ENCODE measurements at places on chromosomes 11 and 22.

DNA sequence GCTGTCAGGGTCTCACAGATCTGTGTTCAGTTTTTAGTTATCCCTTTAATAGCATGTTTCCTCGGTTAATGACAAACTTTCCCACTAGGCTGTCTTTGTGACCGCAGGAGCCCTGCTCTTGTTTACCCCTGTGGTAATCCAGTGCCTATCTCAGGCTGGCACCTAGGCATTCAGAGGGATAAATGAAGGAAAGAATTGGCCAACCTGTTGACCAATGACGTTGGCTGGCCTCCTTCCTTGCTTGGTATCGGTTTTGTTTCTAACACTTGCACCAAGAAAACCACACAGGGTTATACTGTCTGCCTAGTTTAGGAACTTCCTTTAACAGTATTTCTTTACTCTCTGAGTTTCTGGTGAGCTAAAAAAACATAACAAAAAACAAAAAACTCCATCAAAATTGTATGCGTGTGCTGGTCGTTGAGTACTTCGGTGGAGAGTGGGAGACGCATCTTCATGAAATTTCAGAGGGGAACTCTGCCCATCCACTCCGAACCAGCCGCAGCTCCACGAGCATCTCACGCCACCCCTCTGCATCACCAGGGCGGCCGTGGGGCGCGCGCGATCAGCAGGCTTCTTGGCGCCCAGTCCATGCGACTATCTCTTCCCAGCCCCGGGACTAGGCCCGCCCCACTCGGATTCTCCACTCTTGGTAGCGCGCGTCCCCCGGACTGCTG is 563 bp upstream of the ENDOD1 start:
- DNase-seq, result no peak

DNA sequence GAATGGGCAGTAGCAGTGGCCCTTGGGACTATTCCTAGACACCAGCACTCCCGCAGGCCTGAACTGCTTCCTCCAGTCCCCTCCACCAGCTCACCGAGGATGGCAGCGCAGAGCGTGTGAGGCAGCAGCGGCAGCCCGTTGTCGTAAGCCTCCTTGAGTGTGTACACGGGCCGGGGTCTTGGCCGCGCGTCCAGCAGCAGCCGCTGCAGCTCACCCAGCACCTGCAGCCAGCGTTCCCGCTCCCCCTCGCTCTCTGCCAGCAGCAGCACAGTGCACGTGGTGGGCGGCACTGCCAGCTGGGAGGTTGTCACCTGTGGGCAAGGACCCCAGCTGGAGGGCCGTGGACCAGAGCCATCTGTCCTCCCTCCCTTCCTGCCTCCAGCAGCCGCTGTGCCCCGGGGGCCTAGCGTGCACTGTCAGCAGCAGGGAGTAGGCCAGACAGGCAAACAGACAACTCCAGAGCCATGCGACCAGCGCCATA is 13.0 kb downstream of the CDC42BPG start:
- no peak for DNase-seq

GRCh38 chr11:86228269-86229038 is 16.1 kb upstream of the EED start:
- no peak for DNase-seq

- DNase-seq, result no peak
Measured at GRCh38 chr11:79082280-79082679, 358.6 kb downstream of the TENM4 start.

- no peak for DNase-seq
Measured at GRCh38 chr11:44813401-44813800, 86.6 kb downstream of the TSPAN18 start.

DNA sequence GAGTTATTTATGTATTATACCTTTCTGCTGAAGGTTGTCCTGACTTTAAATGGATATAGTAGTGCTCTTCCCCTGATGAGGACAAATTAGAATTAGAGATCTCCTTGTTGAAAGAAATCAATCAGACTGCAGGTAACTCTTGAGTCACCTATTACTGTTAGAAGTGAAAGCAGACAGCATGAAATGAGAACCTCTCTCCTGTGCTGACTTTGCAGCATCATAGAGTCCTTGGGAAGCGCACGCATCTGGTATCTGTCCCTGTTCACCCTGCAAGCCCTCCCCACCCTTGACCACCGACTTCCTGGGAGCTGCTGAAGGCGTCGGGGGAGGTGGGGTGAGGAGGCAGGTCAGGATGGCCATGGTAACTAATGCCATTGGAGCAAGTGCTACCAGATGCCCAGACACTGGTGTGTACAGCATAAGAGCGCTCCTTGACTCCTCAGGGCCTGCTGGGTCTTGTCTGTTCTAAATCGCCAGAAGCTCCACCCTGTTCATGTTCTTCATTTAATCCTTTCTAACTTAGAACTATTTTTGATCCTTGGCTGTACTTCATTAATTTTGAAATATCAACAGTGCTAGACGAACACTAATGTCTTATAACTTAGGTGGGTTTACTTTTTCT is 143.9 kb downstream of the WNT7B start:
- DNase-seq, result no peak

DNA sequence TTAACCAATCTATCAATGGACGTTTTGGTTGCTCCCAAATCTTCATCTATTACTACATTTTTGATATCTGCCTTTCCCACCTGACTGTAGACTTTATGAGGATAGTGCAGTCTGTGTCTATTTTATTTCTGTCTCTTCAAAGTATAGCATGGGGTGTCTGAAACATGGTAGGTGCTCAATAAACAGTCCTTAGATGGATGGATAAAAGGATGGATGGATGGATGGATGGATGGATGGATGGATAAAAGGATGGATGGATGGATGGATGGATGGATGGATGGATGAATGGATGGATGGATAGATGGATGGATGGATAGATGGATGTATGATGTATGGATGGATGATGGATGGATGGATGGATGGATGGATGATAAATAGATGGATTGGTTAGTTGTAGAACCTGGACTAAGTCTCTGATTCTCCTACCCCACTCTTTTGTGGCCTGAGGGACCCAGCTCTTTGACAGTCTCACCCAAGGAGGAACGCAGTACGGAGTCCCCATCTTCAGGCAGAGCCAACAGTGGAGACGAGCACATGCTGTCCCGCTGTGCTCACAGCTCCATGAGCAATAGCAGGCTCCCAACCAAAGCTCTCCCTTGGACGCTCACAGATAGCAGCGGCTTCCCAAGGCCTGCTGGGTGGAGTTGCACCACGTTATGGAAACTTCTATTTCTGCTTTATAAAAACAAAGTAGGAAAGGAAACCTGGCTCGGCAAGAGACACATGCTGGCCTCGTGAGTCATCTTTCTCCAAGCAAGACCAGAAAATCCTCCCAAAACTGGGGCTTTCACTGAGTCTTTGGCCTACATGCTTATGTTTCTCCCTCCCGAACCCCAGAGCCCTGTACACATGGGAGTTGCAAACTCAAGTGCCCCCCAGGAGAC is 448.0 kb downstream of the MIAT start:
- DNase-seq, result no peak

- DNase-seq, result no peak
Measured at GRCh38 chr11:12390687-12391110, 13.3 kb downstream of the PARVA start.

- no peak for DNase-seq
Measured at GRCh38 chr11:69640995-69641581, at the start of gene CCND1. Gene CCND1, plus strand, starts transcription at chr11:69641156. Its CDS starts 158 bp downstream, at chr11:69641314.

DNA sequence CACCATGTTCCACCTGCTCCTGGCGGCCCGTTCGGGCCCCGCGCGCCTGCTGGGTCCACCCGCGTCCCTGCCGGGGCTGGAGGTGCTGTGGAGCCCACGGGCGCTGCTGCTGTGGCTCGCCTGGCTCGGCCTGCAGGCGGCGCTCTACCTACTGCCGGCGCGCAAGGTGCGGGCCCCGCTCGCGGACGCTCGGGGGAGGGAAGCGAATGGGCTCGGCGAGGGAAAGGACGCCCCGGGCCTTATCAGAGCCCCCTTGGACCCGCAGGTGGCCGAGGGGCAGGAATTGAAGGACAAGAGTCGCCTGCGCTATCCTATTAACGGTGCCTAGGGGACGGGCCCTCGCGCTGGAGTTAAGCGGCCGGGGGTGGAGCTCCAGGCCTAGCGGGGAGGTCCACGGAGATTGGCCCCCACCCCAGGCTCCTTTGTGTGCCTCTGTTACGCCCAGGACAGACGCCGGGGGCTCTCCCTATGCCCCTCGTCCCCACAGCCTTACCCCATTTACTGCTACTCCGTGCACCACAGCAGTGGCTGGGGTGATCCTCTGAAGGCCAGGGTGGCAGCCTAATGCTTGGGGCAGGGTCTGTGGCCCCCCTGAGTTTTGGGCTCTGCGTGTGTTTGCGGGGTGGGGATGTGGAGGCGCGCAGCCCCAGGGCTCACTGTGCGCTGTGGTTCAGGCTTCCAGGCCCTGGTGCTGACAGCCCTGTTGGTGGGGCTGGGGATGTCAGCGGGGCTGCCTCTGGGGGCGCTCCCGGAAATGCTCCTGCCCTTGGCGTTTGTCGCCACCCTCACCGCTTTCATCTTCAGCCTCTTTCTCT is 1.1 kb downstream of the TM7SF2 start:
- DNase-seq, result peak; percentile 56

- DNase-seq, result no peak
Measured at GRCh38 chr11:11995601-11996000, 12.8 kb downstream of the DKK3 start.

GRCh38 chr11:96340555-96340885 is 2.5 kb downstream of the MAML2 start:
- no peak for DNase-seq

- DNase-seq, result no peak
Measured at GRCh38 chr22:50670513-50670912, 2.1 kb upstream of the SHANK3 start.

- no peak for DNase-seq
Measured at GRCh38 chr22:47954107-47954506, 1191.7 kb downstream of the TBC1D22A start.

GRCh38 chr22:23578306-23578705 is 1.8 kb downstream of the IGLL1 start:
- no peak for DNase-seq

DNA sequence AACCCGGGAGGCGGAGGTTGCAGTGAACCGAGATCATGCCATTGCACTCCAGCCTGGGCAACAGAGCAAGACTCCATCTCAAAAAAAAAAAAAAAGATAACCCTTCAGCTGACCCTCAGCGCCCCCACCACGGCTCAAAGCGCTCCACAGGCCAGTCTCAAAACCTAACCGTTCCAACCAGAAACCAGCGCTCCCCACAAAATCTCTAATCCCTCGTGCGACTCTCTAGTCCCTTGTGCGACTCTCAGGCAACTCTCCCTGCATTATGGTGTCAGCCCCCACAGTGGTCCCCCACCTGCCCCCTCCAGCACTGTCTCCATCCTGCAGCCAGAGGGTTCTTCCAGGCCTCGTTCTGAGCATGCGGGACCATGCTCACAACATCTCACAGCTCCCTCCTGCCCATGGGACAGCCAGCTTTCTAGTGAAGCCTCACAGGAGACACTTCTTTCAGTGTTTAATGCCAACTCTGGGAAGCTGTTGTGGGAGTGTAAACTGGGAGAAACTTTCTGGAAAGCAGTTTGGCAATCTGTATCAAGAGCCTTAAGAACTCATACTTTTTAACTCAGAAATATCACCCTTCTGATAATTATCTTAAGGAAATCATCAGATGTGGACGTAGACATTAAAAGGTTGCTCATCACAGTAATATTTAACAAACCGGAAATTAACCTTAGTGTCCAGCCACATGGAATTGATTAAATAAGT is 4.2 kb upstream of the RASGRP2 start:
- DNase-seq, result no peak

DNA sequence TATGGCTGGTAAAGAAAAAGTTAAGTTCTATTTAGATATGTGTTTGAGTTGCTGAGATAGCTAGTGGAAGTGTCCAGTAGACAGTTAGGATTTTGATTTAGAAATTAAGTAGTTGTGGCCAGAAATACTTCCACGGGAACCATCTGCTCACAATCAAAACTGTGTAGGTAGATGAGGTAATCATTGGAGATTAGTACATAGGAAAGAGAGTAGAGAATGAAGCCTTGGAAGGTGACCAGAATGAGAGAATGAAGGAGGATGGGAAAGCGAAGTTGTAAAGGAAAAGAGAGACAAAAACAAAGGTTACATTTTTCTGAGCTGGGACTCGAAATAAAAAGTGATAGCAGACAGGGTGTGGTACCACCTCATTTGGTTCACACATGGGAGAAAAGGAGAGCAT is 296.9 kb upstream of the SORL1-AS1 start:
- DNase-seq, result no peak

- DNase-seq, result no peak
Measured at GRCh38 chr11:13134886-13135285, 125.8 kb downstream of the RASSF10 start.

GRCh38 chr22:21612858-21613257 is 17.0 kb downstream of the YDJC start:
- no peak for DNase-seq

- no peak for DNase-seq
Measured at GRCh38 chr11:70074746-70075145, 3.4 kb upstream of the ANO1 start.

GRCh38 chr11:75433443-75433842 is 440 bp upstream of the KLHL35 start:
- no peak for DNase-seq

DNA sequence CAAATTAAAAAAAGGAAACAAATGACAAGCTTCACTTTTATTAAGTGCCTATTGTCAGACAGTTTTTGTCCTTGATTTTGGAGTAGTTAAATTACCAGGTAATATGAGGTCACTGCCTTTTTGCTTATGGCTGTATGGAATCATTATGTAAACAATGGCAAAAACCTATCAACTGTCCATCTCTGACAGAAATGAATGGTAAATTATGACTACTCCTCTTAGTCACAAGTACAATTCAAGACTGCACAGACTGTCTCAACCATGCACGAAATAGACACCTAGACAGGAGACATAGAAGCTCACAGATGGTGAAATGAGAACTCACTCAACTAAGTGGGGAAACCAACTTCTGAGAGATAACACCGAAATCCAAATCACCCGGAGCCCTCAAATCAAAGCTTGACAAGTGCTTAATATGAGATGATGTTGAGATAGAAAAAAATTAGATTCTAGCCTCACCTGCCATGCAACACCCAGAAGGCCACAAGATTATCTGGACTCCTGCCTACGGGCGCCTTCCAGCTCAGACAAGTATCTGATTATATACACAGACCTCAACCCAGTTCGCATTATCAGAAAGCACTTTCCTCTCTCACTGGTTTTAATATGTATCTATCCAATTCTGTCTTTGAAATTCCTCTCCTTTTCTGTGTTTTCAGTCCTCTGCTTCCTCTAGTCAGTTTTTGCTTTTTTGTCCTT is 199.3 kb downstream of the CADM1 start:
- no peak for DNase-seq

GRCh38 chr11:10657308-10658271 is 36.0 kb downstream of the IRAG1 start:
- no peak for DNase-seq

GRCh38 chr22:27578937-27579617 is 222.5 kb downstream of the MN1 start:
- no peak for DNase-seq

GRCh38 chr11:102429691-102430090 is 22.9 kb downstream of the TMEM123 start:
- DNase-seq, result no peak
